ENCODE measurements at places on chromosomes 11 and 22. TPM values are rescaled to one million over a fixed set of nuclear protein-coding genes. Genes with fewer than 3 reads are reported as not detected.

GRCh38 chr22:37519268-37520195 is at the start of gene CARD10:
Gene CARD10 (minus strand): TSS chr22:37519415. CDS start chr22:37519200, 215 bp downstream.
- no peak within 1 kb of the TSS for H3K27ac ChIP-seq
- DNase-seq, result no peak
- H3K4me1 ChIP-seq, result peaks cover 5% of the 10 kb centered on the region

DNA sequence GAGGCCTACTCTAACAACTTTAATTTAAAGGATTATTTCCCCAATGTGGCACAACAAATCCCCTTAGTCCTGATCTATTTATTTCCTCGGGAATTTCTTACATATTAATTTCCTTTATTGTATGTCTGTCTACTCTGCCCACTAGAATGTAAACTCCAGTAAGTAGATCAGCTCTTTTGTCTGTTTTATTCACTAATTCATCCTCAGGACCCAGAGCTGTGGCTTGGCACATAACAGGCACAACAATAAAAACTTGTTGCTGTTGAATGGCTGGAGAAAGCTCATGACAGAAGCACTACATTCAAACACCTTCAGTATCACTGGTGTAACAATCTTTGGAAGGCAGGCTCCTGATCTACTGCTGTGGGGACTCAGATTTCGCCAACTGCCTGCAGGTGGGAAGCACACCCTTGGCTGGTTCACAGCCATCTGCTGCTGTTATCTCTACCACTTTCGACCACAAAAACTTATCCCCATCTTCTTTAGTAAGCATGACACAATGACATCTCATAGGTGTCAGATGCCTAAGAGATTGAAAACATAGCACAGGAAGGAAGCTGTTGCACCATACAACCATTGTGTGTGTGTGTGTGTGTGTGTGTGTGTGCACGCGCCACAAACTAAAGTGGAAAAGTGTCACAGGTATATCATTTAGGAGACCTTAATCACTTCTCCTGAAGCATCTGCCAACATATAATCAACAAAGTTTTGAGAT is 11.9 kb downstream of the HIRA start:
- peaks cover 5% of the 10 kb centered on the region for H3K36me3 ChIP-seq
- peaks cover 56% of the 10 kb centered on the region for H3K4me1 ChIP-seq
- DNase-seq, result peak; percentile 71

GRCh38 chr11:2102132-2102882 is 36.9 kb downstream of the IGF2 start:
- no peaks in the 10 kb centered on the region for H3K27me3 ChIP-seq
- H3K4me3 ChIP-seq, result no peak overlapping the region
- H3K27ac ChIP-seq, result no peak overlapping the region
- DNase-seq, result no peak

GRCh38 chr22:43239956-43240355 is 53.0 kb upstream of the TTLL12 start:
- no peak for DNase-seq
- no peaks in the 10 kb centered on the region for H3K36me3 ChIP-seq
- no peaks in the 10 kb centered on the region for H3K4me1 ChIP-seq
- no peaks in the 10 kb centered on the region for H3K27me3 ChIP-seq

DNA sequence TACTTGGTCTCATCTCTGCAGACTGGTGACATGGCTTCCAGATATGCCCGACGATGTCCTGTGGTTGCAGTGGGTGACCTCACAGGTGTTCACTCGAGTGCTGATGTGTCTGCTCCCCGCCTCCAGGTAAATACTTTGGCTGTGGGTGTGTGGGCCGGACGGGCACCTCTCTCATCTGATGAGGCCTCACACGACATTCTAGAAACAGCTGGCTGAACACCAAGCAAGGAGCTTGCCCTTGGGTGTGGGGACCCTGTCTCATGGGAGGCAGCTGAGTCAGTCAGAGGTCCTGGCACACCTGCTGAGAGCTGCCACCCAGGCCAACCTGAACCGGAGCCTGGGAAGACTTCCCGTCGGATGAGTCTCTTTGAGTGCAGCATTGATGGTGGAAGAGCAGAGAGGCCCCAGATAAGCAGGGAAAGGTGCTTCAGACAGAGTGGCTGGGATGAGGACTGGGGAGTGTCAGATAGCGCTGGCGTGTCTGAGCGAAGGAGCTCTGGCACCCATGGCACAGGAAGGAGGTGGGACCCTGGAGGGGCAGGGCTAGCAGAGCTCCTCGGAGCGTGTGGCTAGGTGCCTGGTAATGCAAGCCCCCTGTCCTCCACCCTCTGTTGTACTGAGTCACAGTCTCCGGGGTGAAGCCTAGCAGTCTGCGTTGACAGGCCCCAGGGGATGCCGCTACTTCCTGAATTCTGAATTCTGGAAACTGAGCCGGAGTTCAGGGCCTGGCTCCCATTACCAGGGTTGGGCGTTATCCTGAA is 10.4 kb upstream of the SAMM50 start:
- H3K27me3 ChIP-seq, result peaks cover 6% of the 10 kb centered on the region
- no peak for DNase-seq
- H3K4me3 ChIP-seq, result no peak overlapping the region
- no peak overlapping the region for H3K27ac ChIP-seq
- no peaks in the 10 kb centered on the region for H3K4me1 ChIP-seq

DNA sequence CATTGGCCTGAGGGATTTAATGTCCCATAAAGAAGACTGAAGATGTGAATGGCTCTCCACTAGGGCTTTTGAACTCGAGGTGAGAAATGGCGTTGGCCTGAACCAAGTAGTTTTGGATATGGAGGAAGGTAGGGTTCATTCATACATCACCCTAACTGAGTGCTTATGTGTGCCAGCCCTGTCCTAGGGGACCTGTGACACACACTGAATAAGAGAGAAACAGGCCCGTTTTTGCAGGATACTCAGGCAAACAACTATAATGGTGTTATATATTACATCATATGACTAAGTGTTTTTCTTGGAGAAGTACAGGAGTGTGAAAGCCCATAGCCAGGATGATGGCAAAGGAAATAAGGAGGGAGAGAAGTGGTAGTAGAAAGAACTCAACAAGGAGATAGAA is 368.1 kb downstream of the TMEM135 start:
- no peaks in the 10 kb centered on the region for H3K36me3 ChIP-seq

GRCh38 chr11:105273660-105274280 is 134.2 kb upstream of the CARD18 start:
- H3K4me3 ChIP-seq, result no peak overlapping the region
- no peak for DNase-seq
- H3K27ac ChIP-seq, result no peak overlapping the region
- H3K27me3 ChIP-seq, result peaks cover 2% of the 10 kb centered on the region
- H3K4me1 ChIP-seq, result no peaks in the 10 kb centered on the region

- no peaks in the 10 kb centered on the region for H3K27me3 ChIP-seq
- no peak overlapping the region for H3K27ac ChIP-seq
- DNase-seq, result no peak
- no peaks in the 10 kb centered on the region for H3K36me3 ChIP-seq
- no peaks in the 10 kb centered on the region for H3K4me1 ChIP-seq
- H3K4me3 ChIP-seq, result no peak overlapping the region
Measured at GRCh38 chr11:26947904-26948639, 45.8 kb upstream of the FIBIN start.

GRCh38 chr22:49958931-49959781 is 1.4 kb upstream of the PIM3 start:
- DNase-seq, result no peak
- no peaks in the 10 kb centered on the region for H3K27me3 ChIP-seq
- H3K4me1 ChIP-seq, result peaks cover 13% of the 10 kb centered on the region
- H3K4me3 ChIP-seq, result peak overlapping the region; percentile 84

Gene OR5P2
- not detected for total RNA-seq

Gene OR8D4
- not detected for total RNA-seq

Gene LRRC74B
- total RNA-seq, result not detected

Gene CHADL
- total RNA-seq, result not detected

Gene EPS8L2
- 7.1 TPM for total RNA-seq

Gene TMEM151A
- total RNA-seq, result not detected

Data from activated naive CD4-positive, alpha-beta T cell treated with anti-CD3 and anti-CD28 coated beads for 36 hours (primary cell).